ENCODE measurements at places on chromosomes 6 and 20. TPM values are rescaled to one million over a fixed set of nuclear protein-coding genes. Genes with fewer than 3 reads are reported as not detected.

GRCh38 chr6:135831016-135831415, 20.5 kb upstream of the PDE7B start:
- no peaks in the 10 kb centered on the region for H3K27me3 ChIP-seq
- no peak for DNase-seq
- no peaks in the 10 kb centered on the region for H3K4me1 ChIP-seq
- no peak overlapping the region for H3K27ac ChIP-seq

DNA sequence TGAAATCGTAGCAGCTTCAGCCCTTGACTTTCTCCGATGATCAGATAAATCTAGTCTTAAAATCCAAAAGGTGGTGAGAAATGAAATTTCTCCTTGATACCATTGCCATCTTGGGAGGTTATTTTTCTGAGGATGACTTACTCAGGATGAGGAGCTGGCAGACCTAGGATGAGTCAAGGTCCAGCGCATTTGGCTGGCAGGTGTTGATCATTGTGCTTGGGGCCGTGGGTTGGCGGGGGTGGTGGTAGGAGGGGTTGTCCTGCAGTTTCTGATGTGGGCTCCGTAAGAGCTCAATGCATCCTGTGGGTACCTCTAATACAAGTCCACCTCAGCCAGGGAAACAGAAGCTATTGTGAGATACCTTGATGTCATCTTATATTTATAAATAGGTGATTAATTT, 148.3 kb upstream of the SCGN start:
- H3K27me3 ChIP-seq: no peaks in the 10 kb centered on the region
- DNase-seq: no peak

The TRAPPC3L gene
- not detected for polyA plus RNA-seq

DNA sequence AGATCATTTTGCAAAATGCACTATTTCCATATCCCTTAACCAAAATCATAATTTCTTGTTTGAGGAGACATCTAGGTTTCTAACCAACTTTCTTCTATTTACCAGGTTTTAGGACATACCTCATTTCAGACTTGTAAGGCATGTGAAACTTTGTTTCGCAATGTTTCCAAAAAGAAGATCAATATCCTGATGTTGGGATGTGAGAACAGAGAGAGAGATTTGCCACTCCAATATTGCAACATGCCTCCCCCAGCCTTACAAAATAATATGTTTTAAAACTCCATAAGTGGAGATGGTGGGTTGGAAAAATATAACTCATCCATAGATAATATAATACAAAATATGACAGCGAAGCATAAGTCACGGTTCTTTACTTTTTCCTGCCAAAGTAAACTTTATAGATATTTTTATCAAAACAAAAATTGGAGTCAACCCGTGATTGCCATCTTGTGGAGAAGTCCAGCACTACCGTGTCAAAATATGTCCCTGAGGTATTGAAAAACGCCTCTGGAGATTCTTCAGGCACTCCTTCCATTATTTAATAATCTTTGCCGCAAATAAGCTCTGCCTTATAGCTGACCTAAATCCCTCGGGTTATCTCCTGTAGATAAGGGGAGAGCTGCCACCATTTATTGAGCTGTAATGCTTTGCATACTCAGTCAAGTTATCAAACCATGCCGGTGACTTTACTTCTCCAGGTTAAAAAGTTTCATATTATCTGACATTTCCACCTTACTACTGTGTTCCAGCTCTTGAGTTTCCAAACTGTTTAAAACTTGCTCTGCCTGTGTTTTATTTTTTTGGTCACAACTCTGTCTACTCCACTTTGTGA, 534.2 kb downstream of the HACE1 start:
- H3K4me1 ChIP-seq: no peaks in the 10 kb centered on the region
- no peaks in the 10 kb centered on the region for H3K27me3 ChIP-seq
- H3K4me3 ChIP-seq: no peak overlapping the region
- no peak overlapping the region for H3K27ac ChIP-seq

The TSPO2 gene
- not detected for polyA plus RNA-seq

GRCh38 chr6:101545191-101545590, 151.7 kb downstream of the GRIK2 start:
- H3K27me3 ChIP-seq: no peaks in the 10 kb centered on the region
- DNase-seq: no peak
- H3K4me1 ChIP-seq: no peaks in the 10 kb centered on the region
- no peaks in the 10 kb centered on the region for H3K36me3 ChIP-seq
- H3K27ac ChIP-seq: no peak overlapping the region
- H3K4me3 ChIP-seq: no peak overlapping the region
